CD4-positive, alpha-beta T cell treated with Interleukin-4 for 1 hour (primary cell): ENCODE measurements at places on chromosomes 2 and 18.
A peak's percentile ranks its signal among the peaks of the same experiment; 100 is the strongest.

GRCh38 chr18:33557706-33558105 is 20.3 kb upstream of the ASXL3 start:
- DNase-seq: no peak

GRCh38 chr2:235262750-235263149 is 231.1 kb upstream of the AGAP1 start:
- no peak for DNase-seq

DNA sequence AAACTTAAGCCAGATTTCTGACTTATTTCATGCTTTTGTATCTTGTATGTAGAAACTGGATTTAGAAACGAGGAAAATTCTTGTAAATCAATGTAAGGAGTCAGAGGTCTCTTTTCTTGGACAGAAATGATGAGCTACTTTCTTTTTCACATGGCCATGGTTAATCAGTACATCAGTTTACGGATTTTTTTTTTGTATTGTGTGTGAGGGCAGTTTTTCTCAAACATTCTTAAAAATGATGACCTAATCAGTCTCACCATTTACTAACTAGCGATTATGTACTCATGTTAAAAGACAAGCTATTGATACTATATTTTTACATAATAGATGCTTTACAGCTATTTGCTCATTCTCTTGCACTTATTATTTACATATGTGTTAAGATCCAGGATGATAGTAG is 165.2 kb upstream of the DOCK10 start:
- DNase-seq: no peak

DNA sequence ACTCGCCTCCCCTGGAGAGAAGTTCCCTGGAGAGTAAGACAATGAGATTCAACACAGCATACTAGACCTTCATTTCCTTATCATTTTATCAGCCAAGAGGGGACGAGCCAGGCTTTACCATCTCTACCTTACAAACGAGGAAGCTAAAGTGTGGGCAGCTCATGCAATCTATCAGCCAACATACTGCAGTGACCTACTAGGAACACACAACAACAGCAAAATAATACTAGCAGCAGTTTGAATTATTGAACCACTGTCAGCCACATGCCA is 60.0 kb upstream of the TEX51 start:
- DNase-seq: no peak

- DNase-seq: no peak
Measured at GRCh38 chr2:20093263-20094141, 42.1 kb upstream of the LAPTM4A start.

DNA sequence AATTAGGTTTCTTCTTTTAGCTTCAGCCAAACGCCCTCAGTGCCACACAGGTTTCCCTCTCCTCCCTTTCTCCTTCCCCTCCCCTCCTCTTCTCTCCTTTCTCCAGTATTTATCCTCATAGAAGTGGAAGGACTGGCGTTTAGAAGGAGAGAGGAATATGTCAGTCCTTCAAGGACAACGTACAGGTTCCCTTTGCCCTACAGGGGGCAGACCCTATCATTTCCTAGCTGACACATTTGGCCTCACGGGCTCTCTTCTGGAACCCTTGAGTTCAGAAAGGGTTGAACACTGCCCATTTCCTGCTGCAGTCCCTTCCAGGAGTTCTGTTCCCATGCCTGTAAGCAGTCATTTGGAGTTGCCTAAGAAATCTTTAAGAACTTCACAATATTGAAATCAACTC is 46.1 kb downstream of the CDCA7 start:
- no peak for DNase-seq

DNA sequence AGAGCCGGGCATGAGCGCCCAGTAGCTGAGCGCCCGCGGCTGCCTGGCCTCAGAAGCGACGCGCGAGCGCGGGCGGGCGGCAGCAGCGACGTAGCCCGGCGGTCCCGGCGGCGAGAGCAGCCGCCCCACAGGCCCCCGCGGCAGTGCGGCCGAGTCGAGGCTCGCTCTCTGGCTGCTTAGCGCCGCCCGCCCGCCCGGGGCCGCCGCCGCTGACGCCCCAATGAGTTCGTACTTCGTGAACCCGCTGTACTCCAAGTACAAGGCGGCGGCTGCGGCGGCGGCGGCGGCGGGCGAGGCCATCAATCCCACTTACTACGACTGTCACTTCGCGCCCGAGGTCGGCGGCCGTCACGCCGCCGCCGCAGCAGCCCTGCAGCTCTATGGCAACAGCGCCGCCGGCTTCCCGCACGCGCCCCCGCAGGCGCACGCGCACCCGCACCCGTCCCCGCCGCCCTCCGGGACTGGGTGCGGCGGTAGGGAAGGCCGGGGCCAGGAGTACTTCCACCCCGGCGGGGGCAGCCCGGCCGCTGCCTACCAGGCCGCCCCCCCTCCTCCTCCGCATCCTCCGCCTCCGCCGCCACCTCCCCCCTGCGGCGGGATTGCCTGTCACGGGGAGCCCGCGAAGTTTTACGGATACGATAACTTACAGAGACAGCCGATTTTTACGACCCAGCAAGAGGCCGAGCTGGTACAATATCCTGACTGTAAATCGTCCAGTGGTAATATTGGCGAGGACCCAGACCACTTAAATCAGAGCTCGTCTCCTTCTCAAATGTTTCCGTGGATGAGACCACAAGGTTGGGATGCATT is 847 bp downstream of the HOXD8 start:
- DNase-seq: no peak

DNA sequence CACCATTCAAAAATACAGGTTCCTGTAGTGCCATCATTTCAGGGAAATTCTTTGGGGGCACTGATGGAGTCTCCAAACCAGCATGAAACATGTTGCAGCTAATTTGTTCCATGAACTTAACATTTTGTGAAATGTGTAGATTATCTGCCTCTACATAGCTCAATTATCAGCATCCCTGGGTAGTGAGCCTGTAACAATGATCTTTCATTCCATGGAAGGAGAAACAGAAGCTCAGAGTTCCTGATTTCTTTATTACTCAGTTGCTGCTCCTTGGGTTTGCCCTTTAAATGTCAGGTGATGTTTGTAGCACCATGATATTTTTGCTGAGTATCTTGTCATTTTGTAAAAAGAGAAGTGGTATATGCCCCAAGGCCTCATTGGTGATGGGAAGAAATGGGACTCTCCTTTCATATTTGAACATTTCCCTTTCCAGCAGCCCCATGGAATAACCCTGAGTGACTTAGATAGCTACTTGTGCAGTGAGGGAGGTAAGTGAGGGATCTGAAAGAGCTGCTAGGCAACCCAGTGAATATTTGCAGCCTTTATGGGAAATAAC is 146.9 kb downstream of the CERS6 start:
- no peak for DNase-seq

- no peak for DNase-seq
Measured at GRCh38 chr2:113784823-113785744, 28.6 kb upstream of the SLC35F5 start.

GRCh38 chr18:23038712-23039111 is 96.6 kb upstream of the CABLES1 start:
- DNase-seq: no peak

GRCh38 chr2:68739595-68740399 is 5.2 kb downstream of the ARHGAP25 start:
- no peak for DNase-seq

DNA sequence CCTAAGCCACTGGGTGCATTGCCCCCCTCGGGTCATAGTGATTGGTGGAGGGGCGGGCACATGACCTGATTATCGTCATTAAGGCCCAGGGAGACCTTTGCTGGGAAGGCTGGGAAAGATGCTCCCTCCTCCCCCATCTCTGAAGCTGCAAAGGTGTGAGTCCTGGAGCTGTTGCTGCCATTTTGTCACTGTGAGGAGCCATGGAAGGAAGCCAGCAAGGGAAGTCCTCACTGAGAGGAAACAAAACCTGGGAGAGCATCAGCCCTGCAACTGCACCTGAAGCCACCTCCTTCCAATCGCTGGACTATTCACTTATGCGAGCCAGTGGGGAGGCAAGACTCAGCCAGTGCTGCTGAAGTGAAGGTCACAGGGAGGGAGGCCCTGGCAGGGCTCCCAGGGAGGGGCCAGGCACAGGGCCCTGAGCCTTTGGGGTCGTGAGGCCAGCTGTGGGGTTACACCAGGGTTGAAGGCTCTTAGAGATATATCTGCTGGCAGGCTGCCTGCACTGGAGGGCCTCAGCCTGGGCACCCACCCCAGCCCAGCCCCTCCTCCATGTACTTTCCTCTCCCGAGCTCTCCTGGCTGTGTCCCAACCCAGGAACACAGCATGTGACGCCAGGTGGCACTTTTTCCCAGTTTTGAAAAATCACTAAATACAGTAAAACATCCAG is 10.7 kb upstream of the FAHD2A start:
- no peak for DNase-seq

- DNase-seq: no peak
Measured at GRCh38 chr2:74555610-74556103, 1.1 kb downstream of the DOK1 start.

GRCh38 chr2:88053934-88054781 is 1.4 kb downstream of the KRCC1 start:
- no peak for DNase-seq

- DNase-seq: no peak
Measured at GRCh38 chr2:169980643-169981042, 153.4 kb downstream of the UBR3 start.

GRCh38 chr2:242085941-242086621 is 216.6 kb downstream of the RTP5 start:
- peak; percentile 47 for DNase-seq

DNA sequence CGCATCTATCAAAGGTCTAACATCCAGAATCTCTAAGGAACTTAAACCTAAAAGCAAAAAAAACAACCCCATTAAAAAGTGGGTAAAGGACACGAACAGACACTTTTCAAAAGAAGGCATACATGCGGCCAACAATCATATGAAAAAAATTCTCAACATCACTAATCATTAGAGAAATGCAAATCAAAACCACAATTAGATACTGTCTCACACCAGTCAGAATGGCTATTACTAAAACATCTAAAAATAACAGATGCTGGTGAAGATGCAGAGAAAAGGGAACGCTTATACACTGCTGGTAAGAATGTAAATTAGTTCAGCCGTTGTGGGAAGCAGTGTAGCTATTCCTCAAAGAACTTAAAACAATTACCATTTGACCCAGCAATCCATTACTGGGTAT is 38.0 kb downstream of the PPP3R1 start:
- no peak for DNase-seq

GRCh38 chr2:105934467-105934866 is 189.8 kb downstream of the NCK2 start:
- peak; percentile 47 for DNase-seq

- no peak for DNase-seq
Measured at GRCh38 chr18:3152294-3152693, 67.5 kb downstream of the MYOM1 start.

DNA sequence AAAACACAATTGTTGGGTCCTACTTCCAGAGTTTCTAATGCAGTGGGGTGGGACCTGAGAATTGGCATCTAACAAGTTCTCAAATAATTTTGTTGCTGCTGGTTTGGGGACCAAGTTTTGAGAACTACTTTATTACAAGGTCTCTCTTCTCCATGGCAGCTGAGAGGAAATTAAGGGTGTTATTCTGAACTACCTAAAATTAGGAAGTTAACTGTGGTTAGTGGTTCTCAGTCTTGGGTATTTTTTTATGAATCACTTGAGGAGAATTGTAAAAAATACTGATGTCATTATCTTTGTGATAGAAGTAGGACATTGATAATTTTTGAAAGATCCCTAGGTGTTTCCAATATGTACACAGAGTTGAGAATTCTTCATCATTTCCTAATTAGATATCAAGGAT is 210.2 kb downstream of the MC4R start:
- no peak for DNase-seq

GRCh38 chr2:162473-163382 is 101.1 kb downstream of the SH3YL1 start:
- no peak for DNase-seq

GRCh38 chr2:231191896-231192872 is 6.2 kb upstream of the ARMC9 start:
- DNase-seq: no peak

DNA sequence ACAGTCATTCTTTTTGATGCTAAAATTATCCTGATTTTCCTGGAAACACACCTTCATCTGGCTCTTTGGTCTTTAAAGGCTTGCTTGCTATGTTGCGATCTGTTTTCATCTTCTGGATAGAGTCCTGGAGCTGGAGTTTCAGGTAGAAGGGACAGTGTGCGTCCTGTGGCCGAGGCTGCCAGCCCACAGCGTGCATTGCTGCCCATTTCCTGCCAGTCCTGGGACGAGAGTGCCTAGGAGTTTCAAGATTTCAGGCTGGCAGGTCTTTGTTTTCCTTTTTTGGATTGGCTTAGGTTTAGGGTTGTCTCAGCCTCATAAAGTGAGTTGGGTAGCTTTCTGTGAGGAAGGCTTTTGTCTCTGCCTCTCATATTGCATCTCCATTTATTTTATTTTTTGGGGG is 14.5 kb downstream of the DGKD start:
- no peak for DNase-seq

DNA sequence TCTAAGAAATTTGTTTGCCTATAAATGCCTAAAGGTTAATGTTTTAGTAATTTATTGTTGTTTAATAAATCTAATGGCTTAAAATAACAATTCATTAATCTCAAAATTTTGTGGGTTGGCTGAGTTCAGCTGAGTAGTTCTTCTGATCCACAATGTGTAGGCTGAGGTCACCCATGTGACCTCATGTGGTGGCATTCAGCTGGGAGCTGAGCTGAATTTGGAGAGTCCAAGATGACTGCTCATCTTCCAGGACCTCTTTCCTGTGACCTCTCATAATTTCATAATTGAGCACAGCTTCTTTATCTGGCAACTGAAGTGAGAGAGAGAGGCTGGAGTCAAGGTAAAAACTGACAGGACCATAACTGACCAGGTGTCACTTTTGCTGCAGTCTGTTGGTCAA is 132.4 kb downstream of the TXNL1 start:
- DNase-seq: no peak

DNA sequence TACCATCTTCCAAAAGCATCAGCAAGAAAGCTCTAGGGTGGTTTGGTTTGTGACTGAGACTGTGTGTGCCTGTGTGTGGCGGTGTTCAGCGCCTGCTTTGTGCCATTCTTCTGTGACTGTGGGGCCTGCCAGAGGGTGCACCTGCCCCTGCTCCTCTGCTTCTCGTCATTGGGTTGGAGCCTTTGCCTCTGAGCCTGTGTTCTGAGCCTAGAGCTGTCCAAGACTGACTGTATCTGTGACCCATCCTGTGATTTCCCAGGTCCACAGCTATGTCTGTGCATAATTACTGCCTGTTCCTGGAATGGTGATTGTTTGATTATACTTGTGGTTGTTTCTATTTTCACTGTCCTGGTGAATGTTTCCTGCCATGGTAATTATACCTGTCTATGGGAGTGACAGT is 57.1 kb upstream of the KLHL29 start:
- no peak for DNase-seq

- no peak for DNase-seq
Measured at GRCh38 chr2:173397539-173397938, 42.9 kb downstream of the CDCA7 start.

- no peak for DNase-seq
Measured at GRCh38 chr2:2831633-2832032, 500.6 kb upstream of the MYT1L start.

- DNase-seq: no peak
Measured at GRCh38 chr2:144753416-144753815, 233.5 kb upstream of the ZEB2 start.

- no peak for DNase-seq
Measured at GRCh38 chr2:187102381-187102780, 253.4 kb upstream of the ZSWIM2 start.
